Activated effector memory CD4-positive, alpha-beta T cell treated with Interleukin-2 at 50 U/mL for 16 hours (primary cell): ENCODE measurements at places on chromosomes 1 and 21.

DNA sequence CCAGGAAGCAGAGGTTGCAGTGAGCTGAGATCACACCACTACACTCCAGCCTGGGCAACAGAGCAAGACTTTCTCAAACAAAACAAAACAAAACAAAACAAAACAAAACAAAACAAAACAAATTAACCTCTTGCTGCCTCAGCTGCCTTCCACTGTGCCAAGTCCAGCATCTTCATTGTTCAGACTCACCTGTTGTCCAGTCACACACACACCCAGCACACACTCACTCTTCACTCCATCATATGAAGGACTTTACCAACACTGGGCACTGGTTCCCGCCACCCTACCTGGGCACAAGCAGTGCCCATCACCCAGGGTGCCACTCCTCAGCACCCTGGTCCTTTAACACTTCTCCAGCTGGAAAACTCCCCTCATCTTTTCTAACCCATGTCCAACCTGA, 14.6 kb downstream of the PYCR2 start:
- DNase-seq = no peak

- no peak for DNase-seq
Measured at GRCh38 chr1:178580096-178580495, 67.2 kb downstream of the TEX35 start.

DNA sequence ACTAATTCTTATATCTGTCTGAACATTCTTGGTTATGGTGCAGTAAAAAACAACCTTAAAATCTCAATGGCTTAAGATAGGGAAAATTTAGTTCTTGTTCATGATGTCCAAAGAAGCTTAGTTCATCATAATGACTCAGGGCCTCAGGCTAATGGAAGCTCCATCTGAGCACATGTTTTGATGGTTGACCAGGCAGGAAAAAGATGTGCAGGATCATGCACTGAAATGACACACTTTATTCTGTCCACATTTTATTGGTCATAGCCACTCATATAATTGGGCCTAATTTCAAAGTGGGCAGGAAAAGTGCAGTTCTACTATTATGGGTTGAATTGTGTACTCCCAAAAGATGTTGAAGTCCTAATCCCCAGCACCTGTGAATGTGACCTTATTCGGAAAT, 198.2 kb downstream of the CENPF start:
- no peak for DNase-seq

DNA sequence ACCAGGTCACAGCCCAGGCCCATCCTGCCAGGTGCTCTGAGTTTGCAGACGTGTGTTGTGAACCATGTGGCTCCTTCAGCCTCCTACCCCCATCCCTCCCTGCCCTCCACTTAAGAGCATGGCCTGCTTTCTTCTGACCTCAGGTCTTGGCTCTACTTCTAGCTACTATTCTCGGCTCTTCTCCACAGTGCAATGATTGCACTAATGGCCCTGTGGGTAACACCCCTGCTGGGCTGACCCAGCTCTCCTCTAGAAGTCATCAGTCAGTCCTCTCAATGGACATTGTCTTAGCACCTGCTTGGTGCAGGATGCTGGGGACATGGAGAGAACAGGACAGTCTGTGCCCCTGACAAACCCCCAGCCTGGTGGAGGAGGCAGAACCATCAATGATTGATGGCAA, 22.2 kb upstream of the IFFO2 start:
- no peak for DNase-seq

- no peak for DNase-seq
Measured at GRCh38 chr1:9394010-9394409, 101.3 kb downstream of the SPSB1 start.

- DNase-seq = no peak
Measured at GRCh38 chr1:29849991-29850757, 613.9 kb downstream of the PTPRU start.

- no peak for DNase-seq
Measured at GRCh38 chr1:206835186-206835585, 30.2 kb upstream of the IL20 start.

- DNase-seq = no peak
Measured at GRCh38 chr1:225458222-225458631, 30.4 kb upstream of the LBR start.

DNA sequence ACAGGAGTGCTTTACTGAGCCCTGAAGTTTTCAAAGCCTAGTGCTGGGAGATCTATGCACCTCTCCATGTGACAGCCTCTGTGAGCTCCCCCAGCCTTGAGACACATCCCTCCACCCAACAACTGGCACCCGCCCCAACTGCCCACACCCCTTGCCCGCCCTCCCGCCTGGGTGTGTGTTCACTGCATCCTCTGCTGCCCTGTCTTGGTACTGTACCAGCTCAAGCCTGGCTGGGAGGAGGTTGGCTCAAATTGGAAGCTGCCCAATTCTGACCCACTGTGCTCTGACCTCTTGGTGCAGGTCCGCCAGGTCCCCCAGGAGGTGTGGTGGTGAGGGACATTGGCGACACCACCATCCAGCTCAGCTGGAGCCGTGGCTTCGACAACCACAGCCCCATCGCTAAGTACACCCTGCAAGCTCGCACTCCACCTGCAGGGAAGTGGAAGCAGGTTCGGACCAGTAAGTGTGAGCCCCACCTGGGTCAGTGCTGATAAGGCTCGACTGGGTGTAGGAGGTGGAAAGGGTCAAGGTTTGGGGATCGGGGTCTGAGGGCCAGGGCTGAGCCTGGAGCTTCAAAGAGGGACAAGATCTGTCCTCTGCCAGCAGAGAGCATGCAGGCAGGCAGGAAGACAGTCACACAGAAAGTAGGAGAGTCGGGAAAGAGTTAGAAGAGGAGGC, 18.0 kb downstream of the TMEM81 start:
- no peak for DNase-seq

- no peak for DNase-seq
Measured at GRCh38 chr1:51264451-51264850, 28.4 kb downstream of the RNF11 start.

GRCh38 chr21:29365661-29366265, 67.0 kb downstream of the BACH1 start:
- DNase-seq = no peak

GRCh38 chr1:209168204-209168603, 415.3 kb upstream of the CAMK1G start:
- DNase-seq = no peak

DNA sequence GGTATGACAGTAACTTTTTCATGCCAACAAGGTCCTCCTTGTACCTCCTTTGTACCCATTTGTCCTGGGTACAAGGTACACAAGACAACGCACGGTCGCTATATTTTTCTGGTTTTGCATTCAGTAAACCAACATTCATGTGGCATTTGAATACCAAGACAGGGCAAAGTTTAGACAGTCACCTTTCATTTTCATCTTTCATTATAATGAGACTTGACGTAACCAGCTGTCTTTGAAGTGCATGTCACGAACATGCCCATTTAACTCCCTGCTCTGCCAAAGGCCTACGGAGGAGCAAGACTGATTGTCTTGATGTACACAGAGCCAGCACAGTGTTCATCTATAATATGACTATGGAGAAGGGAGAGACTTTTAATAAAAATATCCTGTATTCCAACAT, 91.0 kb downstream of the SETD4 start:
- no peak for DNase-seq

DNA sequence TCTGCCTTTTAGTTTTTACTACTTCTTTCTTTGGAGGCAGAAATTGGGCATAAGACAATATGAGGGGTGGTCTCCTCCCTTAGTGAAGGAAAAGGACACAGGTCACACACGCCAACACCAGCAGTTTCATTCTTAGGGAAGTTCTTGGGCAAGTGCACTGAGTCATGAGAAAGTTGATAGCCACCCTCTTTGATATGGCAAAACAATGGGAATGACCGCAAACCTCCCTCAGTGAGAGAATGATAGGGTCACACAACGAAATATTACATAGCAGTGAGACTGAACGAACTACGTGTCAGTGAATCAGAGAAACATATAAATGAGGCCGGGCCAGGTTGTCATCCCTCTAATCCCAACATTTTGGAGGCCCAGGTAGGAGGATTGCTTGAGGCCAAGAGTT, 20.0 kb downstream of the IL6R start:
- DNase-seq = no peak

DNA sequence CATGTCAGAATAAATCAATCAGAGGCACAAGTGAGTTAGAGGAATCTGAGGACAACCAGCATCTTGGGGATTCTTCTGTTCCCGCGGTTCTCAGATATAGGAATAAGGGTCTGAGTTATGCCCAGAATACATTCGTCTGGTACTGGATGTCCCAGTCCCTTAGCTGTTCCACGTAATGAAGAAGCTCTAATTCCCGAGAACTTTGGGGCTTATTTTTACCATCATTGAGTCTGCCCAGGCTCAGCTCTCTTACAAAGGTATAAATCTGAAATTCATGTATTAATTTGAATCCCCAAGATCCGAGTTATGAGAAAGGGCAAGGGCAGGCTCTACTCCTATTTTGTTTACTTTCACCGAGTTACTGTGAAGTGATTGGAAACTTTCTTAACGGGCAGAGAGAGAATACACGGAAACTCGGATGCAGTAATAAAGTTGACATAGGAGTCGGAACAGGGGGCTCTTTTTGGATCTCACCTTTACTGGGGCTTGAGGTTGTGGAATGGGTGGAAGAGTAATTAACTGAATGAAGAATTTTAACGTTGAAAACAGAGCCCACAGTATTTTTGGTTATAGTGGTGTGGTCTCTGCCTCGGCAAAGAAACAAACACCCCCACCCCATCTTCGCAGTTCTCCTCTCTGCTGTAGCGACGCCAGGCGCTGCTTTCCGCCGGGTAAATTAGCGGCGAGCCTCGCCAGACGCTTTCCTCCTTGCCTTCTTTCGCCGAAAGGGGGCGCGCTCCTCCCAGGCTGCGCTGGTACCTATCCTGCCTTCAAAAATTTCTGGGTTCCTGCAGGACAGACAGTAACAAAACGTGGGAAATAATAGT, 7.1 kb downstream of the PRRX1 start:
- DNase-seq = no peak
